Upper lobe of right lung (tissue), 1 donor: ENCODE measurements at places on chromosomes 12 and 14. TPM values are rescaled to one million over a fixed set of nuclear protein-coding genes. Genes with fewer than 3 reads are reported as not detected.

The NRXN3 gene
- total RNA-seq, result 10.0 TPM

The SSPN gene
- total RNA-seq, result 15.6 TPM

The HCAR1 gene
- 0.20 TPM for total RNA-seq

The KCNA5 gene
- total RNA-seq, result 1.8 TPM

The MYG1 gene
- 41.9 TPM for total RNA-seq

The RHEBL1 gene
- total RNA-seq, result 1.1 TPM

The LRFN5 gene
- 1.0 TPM for total RNA-seq

The PTGDR gene
- 1.6 TPM for total RNA-seq

The BTG1 gene
- 163 TPM for total RNA-seq

The FAM186B gene
- 0.75 TPM for total RNA-seq

The FOXN4 gene
- total RNA-seq, result not detected
